Bronchial smooth muscle cell (primary cell): ENCODE measurements at places on chromosomes 6 and 20. TPM values are rescaled to one million over a fixed set of nuclear protein-coding genes. Genes with fewer than 3 reads are reported as not detected.

The ASF1A gene
- 10.8 and 14.2 TPM in 2 replicates for total RNA-seq

The DUSP15 gene
- total RNA-seq = 0.26 TPM in 1 of 2 replicates, not detected in the other

The NKX2-4 gene
- total RNA-seq = not detected in 2 replicates

The FAM209B gene
- total RNA-seq = 0.34 TPM in 1 of 2 replicates, not detected in the other

The MSH5 gene
- 2.7 and 3.6 TPM in 2 replicates for total RNA-seq

The PYGB gene
- total RNA-seq = 119 and 149 TPM in 2 replicates

The UNC93A gene
- not detected in 2 replicates for total RNA-seq
